ENCODE measurements at places on chromosomes 5 and 9. TPM values are rescaled to one million over a fixed set of nuclear protein-coding genes. Genes with fewer than 3 reads are reported as not detected.

- H3K36me3 ChIP-seq, result no peaks in the 10 kb centered on the region
- no peak for DNase-seq
- no peak overlapping the region for H3K4me3 ChIP-seq
- no peak overlapping the region for H3K27ac ChIP-seq
- no peaks in the 10 kb centered on the region for H3K27me3 ChIP-seq
These were observed 12.6 kb upstream of the C5orf46 start for GRCh38 chr5:147918899-147919298.

GRCh38 chr9:81581986-81582385 lies 107.4 kb downstream of the TLE1 start:
- H3K27ac ChIP-seq, result peak overlapping the region; percentile 35
- H3K4me3 ChIP-seq, result no peak overlapping the region
- no peak for DNase-seq

DNA sequence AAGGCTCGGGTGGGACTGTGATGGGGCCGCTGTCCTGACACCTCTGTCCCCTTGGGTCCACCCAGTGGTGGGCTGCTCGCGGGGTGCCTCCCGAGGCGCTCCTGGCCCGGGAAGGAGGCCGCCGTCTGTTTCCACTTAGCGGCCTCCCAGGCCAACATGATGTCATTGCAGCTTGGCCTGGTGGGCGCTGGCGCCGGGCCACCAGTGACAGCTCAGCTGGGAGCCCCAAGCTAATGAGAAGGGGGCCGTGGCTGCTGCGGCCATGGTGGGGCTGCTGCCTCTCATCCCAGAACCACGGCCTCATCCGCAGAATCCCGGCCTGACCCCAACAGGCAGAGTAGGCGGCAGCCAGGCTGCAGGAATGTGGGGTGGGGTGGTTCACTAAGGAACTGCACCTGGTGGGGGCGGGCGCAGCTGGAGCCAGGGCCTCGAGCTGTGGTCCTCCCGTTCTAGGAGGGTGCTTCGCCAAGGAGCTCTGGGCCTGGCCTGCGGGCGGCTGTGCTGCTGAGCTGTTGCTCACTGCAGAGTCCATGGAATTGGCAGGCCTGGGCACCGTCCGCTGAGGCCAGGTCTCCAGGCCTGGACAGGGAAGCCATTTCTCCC lies 123.5 kb upstream of the COL5A1 start:
- no peak overlapping the region for H3K27ac ChIP-seq
- H3K4me1 ChIP-seq, result no peaks in the 10 kb centered on the region
- H3K4me3 ChIP-seq, result no peak overlapping the region
- DNase-seq, result no peak

GRCh38 chr9:14902561-14902960 lies 7.7 kb downstream of the FREM1 start:
- no peaks in the 10 kb centered on the region for H3K27me3 ChIP-seq
- H3K36me3 ChIP-seq, result no peaks in the 10 kb centered on the region
- no peak overlapping the region for H3K4me3 ChIP-seq
- DNase-seq, result no peak

The ACO1 gene
- total RNA-seq, result 24.0 TPM
